ENCODE measurements at places on chromosomes 4 and X.

DNA sequence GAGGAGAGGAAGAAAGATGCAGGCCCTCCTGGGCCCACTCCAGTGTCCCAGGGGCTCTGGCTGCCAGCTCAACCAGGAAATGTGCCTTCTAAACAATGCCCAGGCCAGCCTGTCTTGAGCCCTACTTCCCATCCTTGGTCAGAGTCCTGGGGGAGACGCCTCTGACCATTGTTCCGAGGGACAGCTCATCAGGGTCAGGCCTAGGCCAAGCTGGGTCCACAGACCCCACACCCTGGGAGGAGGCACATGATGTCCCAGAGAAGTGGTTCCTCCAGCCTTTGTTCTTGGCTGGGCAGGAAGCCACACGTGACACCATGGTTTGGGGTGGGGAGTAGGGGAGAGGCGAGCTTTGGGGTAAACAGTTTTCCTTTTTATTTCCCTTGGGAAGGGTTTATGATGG lies 102.5 kb downstream of the EFNB1 start:
- DNase-seq: no peak

DNA sequence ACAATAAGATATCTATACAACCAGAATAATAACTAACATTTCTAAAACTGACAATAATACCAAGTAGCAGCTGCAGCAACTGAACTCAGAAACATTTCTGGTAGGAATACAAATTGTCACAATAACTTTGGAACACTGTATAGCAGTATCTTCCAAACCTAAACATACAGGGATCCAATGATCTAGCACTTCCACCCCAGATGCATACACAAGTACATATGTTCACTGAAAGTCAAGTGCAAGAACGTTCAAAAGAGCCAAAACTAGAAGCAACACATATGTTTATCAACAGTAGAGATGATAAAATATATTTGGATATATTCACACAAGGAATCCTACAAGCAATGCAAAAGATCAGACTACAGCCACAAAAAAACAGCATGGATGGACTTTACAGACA lies 46.2 kb downstream of the MAPK10 start:
- DNase-seq: no peak

DNA sequence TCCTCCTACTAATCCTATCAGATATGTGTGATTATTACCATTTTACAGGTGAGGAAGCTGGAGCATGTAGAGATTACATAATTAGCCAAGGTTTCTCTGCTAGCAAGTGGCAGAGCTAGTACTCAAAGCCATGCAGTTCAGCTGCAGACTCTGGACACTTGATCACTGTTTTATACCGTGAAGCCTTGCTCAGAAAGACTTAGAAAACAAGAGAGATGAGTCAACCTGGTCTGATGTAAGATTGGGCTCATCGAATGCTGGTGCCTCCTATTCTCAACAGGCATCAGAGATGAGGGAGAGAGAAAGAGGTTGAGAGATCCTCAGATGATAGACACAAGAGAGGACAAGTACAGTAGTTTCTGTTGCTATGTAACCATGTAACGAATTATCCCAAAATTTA lies 19.0 kb upstream of the PDE5A start:
- no peak for DNase-seq

DNA sequence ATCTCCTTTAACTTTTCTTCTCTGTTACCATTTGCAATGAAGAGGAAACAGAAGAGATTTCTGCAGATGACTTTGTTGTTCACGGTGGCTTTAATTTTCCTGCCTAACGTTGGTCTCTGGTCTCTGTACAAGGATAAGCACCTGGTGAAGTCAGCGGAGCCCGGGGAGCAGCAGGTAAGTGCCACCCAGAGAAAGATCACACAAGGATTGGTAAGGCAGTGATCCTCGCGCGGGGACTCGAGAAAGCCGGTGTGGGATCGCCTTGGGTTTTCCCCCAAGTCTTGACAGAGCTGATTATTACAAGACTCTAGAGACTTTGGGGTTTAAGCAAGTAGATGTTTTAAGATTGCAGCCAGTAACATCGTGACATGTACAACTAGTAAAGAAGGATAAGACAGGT lies 1.3 kb downstream of the GALNTL6 start:
- DNase-seq: no peak

GRCh38 chr4:88720451-88721428 lies 23.1 kb upstream of the NAP1L5 start:
- DNase-seq: no peak

DNA sequence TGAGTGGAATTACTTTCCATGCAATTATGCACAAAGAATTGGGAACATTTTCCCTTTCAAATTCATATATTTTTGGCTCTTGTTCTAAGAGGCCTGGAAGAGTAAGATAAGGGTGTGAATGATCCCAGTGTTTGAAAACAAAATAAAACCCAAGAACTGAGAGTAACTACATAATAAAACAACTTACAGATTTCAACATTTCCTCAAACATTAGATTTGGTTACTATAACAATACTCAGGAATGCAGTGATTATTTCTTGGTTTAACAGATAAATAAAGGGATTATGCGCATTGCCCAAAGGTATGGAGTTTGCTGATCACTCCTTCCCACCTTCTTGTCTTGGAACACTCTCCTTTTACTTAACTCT lies 292.5 kb downstream of the CAMK2D start:
- DNase-seq: no peak

DNA sequence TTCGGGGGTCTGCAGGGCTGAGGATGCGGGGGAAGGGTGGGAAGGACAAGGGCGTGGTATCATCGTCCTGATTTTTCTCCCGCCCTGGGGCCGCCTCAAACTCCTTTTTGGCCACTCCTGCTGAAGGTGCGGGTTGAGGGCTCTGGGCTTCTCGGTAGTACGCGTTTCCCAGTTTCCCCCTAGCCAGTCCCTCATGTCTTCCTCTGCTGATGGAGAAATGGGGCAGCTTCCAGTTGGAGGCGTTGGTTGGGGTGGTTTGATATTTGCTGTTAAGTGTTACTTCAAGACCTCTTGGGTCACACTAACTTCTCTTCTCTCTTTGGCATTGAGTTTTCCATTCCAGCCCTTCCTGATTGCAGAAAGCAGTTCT lies 482 bp downstream of the GSTCD start:
- DNase-seq: no peak

DNA sequence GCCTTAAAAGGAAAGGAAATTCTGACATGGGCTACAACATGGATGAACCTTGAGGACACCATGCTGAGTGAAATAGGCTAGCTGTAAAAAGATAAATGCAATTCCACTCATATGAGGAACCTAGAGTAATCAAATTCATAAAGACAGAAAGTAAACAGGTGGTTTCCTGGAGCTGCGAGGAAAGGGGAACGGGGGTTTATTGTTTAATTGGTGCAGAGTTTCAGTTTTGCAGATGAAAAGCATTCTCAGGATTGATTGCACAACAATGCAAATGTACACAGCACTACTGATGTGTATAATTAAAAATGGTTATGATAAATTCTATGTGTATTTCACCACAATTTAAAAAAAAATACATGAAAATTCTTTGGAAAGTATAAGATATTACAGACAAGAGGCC lies 24.0 kb downstream of the PLRG1 start:
- DNase-seq: no peak

DNA sequence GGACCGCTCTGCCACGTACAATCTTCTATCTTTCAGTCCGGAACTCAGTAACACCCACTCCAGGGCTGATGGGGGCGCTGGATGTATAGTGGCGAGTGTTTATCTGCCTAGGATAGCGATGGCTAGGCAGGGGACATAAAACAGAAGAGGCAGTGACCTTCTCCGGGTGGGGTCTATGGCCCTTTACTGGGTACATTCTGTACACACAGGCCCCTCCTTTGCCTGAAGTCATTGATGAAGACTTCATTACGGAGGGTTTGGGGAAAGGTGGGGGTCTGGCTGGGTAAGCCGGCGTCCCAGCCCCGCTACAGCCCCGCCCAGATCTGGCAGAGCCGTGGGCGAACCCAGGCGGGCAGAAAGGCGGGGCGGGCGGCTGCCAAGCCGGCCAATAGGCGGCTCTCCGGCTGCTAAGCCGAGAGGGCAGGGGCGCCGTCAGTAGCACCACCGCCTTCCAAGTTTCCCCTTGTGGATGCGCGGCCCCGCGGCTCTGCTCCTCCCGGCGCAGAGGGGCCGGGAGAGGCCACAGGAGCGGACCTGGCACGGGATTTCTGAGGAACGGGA lies at the start of gene CHST7:
TSS of gene CHST7 (plus strand) at position 435 of the 561 bp plus-strand sequence. CDS start 167 bp downstream, outside the sequence.
- peak; percentile 10 for DNase-seq

GRCh38 chr4:73272816-73273215 lies 14.2 kb upstream of the ANKRD17 start:
- no peak for DNase-seq

- DNase-seq: no peak
Measured at GRCh38 chr4:114349543-114350175, 248.9 kb upstream of the UGT8 start.

- DNase-seq: no peak
Measured at GRCh38 chr4:138902705-138903104, 112.9 kb upstream of the NOCT start.

DNA sequence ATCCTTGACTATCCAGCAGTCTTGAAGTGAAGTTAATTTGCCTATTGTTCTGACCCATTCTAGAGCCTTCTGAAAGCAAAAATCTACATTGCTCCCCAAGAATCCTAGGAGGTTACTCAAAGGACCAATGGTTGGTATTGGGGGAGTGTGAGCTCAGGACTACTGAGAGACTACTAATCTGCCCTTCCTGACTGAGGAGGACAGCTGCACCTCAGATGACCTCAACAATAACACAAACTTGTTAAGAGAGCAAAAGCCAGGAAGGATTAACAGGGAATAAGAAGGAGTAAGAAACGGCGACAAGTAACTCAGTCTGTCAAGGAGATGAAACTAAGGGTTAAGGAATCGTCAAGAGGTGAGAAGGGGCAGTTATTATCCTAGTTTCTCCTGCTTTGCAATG lies 43.4 kb downstream of the IDS start:
- DNase-seq: no peak

DNA sequence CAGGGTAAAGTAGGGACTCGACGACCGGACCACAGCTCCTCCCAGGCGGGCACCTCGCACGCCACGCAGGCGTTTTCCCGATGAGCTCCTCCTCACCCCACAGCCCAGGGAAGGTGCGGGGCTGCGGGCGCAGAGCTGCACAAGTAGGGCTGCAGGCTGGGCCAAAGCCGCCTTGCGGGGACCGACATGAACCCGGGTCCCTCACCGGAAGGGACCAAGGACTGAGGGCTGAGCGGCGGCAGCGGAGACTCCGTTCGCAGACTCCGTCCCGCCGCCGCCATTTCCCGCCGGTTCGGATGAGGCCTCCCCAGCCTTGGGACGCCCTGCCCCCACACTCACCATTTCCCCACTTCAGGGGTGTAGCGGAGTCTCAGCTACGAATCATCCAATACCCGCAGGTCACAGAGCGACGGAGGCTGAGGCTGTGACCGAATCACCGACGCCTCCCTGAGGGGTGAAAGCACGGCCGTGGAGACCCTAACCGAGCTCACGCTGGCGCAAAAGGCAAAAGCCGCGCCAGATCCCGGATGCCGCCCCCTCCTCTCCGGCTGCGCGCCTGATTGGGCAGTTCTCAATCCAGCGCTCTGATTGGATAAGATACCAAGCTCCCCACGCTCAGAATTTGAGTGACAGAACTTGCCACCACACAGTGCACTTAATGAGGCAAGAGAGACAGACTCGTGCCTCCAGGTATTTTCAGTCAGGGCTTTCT lies at the start of gene ZNF732:
TSS of gene ZNF732 (minus strand) at position 506 of the 712 bp plus-strand sequence. CDS start at position 342, 164 bp downstream.
- no peak for DNase-seq

DNA sequence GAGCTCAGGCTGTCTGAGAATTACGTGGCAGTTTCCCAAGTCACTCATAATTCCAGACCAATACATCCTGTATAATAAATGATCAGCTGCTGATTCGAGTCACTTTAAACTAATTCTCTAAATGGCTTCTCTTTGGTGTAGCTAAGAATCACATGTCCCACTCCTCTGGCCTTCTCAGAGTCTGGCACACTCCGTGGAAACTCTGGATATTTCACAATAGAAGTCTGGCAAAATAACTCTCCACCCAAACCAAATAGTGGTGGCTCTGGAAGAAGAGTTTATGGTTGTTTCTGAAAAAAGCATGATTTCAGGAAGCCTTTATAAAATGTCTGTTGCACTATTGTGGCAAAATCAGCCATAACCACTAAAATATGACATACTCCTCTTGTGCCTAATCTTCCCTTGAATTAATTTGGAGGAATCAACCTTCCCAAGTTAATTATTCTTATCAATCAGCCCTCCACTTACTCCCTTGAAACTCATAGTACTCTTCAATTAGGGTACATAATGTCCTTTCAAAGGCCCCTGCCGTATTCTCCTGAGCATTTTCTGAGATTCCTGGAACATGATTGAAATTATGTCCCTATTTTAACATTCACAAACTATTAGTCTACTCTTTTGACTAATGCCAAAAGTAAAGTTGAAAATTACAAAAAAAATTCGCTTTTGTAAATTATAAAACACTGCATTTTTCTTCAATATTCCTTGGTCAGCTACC lies 991.6 kb downstream of the FAT4 start:
- DNase-seq: no peak

GRCh38 chrX:49066278-49066677 lies 7.5 kb downstream of the CCDC120 start:
- no peak for DNase-seq

DNA sequence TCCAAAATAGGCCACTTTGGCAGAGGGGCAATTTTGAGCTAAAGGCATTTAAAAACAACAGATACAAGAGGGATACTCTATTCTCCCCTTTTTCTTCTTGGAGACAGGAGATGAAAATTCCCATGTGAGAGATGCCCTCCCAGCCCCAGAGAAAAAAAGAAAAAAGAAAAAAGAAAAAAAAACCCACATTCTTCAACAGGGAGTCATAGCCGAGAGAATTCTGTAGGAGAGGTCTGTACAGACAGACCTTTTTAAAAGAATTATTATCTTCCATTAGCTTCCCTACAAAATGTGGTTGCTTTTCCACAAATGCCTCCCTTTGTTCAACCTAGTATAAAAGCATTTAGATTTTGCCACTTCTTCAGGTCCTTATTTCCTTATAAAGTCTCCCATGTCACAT lies 89.9 kb downstream of the SPCS3 start:
- DNase-seq: no peak

DNA sequence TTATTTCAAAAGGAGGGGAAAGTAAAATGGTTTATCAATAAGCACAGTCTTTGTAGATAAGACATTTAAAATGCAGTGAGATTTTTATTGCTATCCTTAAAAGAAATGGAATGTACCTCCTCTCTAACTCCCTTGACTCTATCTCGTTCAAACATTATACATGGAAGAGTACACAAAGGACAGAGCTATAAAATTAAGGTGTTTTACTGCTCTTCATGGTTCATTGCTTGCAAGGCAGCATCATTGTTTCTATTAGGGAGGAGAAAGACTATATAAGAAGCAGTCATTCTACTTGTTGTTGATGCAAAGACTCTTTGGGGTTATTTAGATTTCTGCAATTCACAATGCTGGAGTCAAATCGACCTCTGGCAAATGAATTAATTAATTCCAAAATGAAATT lies 380.2 kb upstream of the NDST3 start:
- DNase-seq: no peak

- DNase-seq: no peak
Measured at GRCh38 chrX:70089604-70090297, 27.5 kb downstream of the OTUD6A start.
